Mammary epithelial cell (primary cell): ENCODE measurements at places on chromosomes 12 and 14. TPM values are rescaled to one million over a fixed set of nuclear protein-coding genes. Genes with fewer than 3 reads are reported as not detected.

MYH6 gene
- not detected in 2 replicates for total RNA-seq

INSM2 gene
- not detected in 2 replicates for total RNA-seq

SIX4 gene
- 13.2 and 14.2 TPM in 2 replicates for total RNA-seq

SELPLG gene
- 0.50 TPM for total RNA-seq

PIANP gene
- not detected in 2 replicates for total RNA-seq

RDH11 gene
- 84.2 and 99.1 TPM in 2 replicates for total RNA-seq

KLHL42 gene
- 40.3 TPM for total RNA-seq
